ENCODE measurements at places on chromosomes 16 and 17. TPM values are rescaled to one million over a fixed set of nuclear protein-coding genes. Genes with fewer than 3 reads are reported as not detected.
A peak's percentile ranks its signal among the peaks of the same experiment; 100 is the strongest.

TIMP2 gene
- total RNA-seq = 133 TPM

RNF227 gene
- total RNA-seq = 4.3 TPM

GAS2L2 gene
- not detected for total RNA-seq

CSF3 gene
- not detected for total RNA-seq

AATK gene
- 17.6 TPM for total RNA-seq

FOXF1 gene
- 1.8 TPM for total RNA-seq

FNDC8 gene
- not detected for total RNA-seq

- DNase-seq = no peak
Observed at GRCh38 chr17:48163809-48164208, 56.2 kb downstream of the SNX11 start.

DNA sequence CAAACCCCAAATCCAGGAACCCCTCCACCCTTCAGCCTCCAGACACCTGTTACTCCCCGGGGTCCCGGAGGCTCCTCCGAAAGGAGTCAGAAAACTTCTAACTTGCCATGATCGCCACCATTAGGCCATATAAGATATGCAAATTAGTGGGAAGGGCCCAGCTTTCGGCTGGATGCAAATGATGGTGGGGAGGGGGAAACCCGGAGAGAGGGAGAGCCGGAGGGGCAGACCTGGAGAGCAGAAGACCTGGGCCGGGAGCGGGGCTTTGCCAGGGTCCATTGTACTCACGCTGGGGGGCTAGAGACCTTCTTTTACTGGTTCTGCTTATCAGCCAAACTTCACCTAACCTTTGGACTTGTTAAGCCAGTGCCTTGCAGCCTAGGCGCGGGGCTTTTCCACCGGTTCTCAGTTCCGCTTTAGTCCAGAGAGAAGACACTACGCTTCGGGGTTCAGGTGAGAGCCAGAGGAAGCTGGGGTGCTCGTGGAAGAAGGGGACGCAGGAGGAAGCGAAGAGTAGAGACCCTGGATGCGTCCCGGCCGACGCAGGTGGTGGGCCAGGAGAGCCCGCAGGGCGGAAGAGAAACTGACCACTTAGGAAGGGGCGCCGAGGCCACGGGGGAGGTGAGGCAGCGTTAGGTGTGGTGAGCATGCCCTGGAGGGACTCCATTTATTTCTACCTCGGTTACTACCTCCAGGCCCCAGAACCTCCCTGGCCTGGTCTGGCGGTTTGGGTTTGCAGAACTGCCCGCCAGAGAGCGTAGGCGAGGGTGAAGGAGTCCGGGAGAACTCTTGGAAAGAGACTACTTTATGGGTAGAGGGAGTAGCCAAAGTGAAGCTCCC, at the start of gene HNF1B:
HNF1B (minus strand) TSS at position 99 of the 840 bp plus-strand sequence. CDS start 175 bp downstream, outside the sequence.
- no peak for DNase-seq

- no peak for DNase-seq
Observed at GRCh38 chr16:27417047-27417671, 15.2 kb downstream of the IL21R start.

GRCh38 chr17:9842057-9842758, 16.5 kb downstream of the GLP2R start:
- DNase-seq = peak; percentile 22

GRCh38 chr16:6864244-6864643, 468.4 kb upstream of the RBFOX1 start:
- DNase-seq = no peak

DNA sequence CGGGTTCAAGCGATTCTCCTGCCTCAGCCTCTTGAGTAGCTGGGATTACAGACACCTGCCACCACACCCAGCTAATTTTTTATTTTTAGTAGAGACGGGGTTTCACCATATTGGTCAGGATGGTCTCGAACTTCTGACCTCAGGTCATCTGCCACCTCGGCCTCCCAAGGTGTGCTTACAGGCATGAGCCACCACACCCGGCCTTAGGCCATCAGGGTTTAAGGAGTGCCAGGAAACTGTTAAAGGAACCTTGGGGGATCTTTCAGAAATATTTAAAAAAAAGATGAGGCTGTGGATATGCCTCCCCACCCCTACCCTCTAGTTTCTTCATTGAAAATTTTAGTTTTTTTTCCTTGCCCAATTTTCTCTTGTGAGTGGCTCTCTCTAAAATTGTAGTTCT, 31.4 kb upstream of the UBE2G1 start:
- DNase-seq = no peak

GRCh38 chr17:51820766-51821165, 337.7 kb downstream of the CA10 start:
- no peak for DNase-seq

DNA sequence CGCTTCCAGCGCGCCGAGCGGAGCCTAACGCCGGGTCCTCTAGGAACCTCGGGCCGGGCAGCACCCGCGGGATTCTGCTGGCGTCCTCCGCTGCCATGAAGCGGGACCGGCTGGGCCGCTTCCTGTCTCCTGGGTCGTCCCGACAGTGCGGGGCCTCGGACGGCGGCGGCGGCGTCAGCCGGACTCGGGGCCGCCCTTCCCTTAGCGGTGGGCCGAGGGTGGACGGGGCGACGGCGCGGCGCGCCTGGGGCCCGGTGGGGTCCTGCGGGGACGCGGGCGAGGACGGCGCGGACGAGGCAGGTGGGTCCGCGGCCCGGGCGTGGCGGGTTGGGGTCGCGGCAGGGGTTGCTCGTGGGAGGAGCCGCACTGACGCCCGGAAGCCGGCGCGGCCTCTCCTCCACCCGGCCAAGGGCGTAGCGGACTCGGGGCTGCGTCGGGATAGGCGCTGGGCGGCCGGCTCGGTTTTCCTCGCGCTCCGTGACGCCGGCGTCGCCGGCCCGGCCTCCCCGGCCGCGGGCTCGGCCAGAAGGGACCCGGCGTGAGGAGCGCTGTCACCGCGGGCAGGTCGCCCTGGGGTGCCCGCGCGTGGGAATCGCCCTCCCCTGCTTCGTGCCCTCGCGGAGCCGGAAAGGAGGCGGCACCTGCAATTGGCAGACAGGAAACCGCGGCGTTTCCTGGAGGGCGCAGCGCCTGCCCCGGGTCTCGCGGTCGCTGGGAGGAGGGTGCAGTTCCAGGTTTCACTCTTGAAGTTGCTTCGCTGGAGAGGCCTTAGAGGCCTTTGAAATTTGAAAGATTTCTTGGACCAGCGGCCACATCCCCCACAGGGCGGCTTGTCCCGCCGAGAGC, 432 bp downstream of the ZNF276 start:
- DNase-seq = peak; percentile 67

DNA sequence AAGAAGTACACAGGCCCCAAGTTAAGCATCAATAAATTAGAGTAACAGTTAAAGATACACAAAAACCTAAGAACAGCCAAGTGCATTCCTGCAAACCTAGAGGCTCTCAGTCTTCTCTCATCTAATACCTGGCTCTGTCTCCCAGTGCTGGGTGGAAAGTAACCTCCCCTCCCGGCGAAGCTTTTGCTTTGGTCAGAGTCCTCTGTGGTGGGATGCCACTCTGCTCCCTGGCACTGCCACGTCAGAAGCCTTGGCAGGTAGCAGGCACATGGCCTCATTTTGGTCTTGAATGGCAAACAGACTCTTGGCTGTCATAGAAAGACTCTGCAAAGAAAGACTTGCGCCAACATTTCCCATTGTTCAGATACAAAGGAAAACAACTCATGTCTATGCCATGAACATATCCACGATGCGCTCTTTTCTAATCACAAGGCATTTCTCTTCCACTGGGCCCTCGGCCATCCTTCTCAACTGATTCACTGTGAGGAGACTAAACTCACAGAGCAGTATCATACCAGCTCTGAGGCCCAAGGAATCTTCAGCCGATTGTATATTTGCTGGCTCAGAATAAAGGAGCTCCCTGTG, 21.2 kb downstream of the MTHFSD start:
- DNase-seq = no peak

GRCh38 chr16:29306943-29307597, 99.4 kb downstream of the NPIPB11 start:
- no peak for DNase-seq

GRCh38 chr17:3008336-3009288, 54.8 kb downstream of the OR1D5 start:
- no peak for DNase-seq

DNA sequence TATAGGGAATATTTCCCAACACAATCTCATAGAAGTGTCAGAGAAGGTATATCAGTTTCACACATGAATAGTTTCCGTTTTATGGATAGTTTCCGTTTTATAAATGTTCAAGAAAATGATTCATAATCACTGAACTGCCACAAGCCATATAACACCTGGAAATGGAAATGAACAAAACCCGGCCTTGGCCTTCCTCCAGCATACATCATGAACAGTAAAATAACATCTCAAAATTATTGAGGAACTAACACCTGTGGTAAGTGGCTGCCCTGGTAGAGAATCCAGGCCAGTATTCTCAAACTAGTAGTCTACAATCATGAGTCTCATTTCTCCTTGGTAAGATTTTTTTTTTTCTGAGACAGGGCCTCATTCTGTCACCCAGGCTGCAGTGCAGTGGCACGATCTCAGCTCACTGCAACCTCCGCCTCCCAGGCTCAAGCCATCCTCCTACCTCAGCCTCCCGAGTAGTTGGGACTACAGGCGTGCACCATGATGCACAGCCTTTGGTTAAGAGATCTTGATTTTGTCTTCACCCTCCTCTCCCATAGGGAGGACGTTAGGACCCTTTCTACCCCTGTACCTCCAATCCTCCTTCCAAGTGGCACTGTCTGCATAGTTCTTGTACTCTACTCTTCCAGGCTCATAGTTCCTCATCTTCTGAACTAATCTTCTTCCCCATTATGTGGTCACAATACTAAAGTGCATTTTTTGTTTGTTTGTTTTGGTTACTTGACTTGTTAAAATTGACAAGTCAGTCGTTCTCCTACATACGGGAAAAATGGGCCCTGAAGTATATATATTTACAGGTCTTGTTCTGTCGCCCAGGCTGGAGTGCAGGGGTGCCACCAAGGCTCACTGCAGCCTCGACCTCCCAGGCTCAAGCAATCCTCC, 15.0 kb upstream of the RGS9 start:
- DNase-seq = no peak

- peak; percentile 38 for DNase-seq
Observed at GRCh38 chr16:1781758-1782407, 488 bp downstream of the SPSB3 start.

GRCh38 chr17:54888254-54888653, 12.4 kb upstream of the TOM1L1 start:
- DNase-seq = no peak

- no peak for DNase-seq
Observed at GRCh38 chr16:68696514-68696913, 40.6 kb upstream of the CDH1 start.

DNA sequence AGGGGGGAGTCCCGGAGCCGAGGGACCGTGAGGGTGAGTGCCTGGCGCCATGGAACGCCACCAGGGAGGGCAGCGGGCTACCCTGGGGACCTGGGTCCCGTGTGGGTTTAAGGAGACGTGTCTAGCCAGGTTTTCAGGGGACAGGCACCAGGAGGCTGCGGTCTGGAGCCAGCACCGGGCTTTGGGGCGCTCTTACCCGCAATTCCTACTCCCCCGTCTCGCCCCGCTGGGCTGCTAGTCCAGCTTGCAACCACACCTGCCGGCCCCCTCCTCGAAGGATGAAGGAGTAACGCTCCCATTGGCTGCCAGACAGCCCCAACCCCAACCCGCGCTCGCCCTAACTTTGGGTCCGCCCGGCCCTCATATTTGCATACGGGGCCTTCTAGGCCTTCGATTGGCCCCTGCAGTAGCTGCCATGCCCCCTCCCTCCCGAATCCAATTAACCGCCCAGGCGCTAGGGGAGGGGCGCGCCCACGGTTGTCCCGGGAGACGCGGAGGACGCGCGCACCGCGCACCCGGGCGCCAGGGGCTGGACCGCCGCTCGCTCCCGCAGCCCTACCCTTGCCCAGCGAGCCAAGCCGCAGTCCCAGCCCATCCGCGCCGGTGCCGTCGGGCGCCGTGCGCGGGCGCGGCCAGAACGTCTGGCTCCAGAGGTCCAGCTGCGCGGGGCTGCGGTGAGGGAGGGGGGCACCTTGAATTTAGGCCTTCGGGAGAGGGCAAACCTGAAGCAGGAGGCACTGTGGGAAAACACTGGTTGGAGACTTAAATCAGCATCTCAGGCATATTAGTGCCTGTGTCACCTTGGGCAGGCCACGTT, at the start of gene TTLL6:
TTLL6 (minus strand) TSS at position 456 of the 817 bp plus-strand sequence; CDS start at position 299, 157 bp downstream.
- peak; percentile 89 for DNase-seq
